ENCODE measurements at places on chromosomes 11 and 22.
A peak's percentile ranks its signal among the peaks of the same experiment; 100 is the strongest.

GRCh38 chr11:105673089-105673488 lies 63.2 kb downstream of the GRIA4 start:
- peak; percentile 3 for DNase-seq

GRCh38 chr22:42879371-42880021 lies 22.4 kb upstream of the ARFGAP3 start:
- DNase-seq, result no peak

DNA sequence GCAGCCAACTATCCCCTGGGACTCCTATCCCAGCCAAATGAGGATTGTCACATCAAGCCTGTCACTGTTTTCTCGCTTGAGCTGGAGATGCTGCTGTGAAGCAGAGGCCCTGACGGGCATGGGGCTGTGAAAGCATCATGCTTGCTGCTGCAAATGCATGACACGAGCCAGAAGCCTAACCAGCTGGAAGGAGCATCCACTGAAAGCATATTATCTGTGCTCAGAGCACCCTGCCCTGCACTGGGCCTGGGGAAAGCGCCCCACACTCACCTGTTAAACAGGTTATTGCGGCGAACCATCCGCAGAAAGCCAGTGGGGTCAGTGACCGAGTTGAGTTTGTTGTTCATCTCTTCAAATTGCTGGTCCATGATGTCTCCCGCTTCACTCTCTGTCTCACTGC lies 110.9 kb upstream of the PITPNB start:
- DNase-seq, result no peak

GRCh38 chr11:55806248-55806647 lies 4.9 kb upstream of the OR5L1 start:
- no peak for DNase-seq
